ENCODE measurements at places on chromosomes 5 and 9.

DNA sequence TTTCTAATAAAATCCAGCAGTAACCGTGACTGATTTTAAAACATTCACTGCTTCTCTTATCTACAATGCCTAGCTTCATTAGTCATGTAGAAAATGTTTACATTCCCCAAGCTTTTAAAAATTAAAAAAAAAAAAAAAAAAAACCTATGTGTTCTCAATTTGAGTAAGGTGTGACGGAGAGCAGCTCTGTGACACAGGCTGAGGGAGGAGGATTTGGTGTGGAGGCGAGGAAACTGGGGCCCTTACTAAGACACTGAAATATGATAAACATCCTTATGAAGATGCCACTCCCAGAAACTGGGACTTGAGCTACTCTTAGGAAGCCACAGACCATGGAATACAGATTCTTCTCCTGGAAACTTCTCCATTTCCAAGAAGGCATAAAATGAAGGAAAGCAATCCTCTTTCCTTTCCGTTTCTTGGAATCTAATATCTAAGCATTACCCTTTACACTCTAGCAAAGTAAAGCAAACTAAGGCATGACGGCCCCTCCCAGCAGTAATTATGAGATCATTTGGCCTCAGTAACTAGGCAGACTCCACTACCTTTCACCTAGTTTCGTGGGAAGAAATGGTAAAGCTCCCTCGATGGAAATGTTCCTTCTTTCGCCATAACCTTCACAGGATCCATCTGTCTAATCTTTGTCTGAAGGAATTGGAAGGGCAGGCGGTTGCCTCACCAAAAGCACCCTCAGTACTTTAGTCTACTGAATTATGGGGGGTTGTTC is 23.5 kb downstream of the GRAMD2B start:
- no peak for DNase-seq

DNA sequence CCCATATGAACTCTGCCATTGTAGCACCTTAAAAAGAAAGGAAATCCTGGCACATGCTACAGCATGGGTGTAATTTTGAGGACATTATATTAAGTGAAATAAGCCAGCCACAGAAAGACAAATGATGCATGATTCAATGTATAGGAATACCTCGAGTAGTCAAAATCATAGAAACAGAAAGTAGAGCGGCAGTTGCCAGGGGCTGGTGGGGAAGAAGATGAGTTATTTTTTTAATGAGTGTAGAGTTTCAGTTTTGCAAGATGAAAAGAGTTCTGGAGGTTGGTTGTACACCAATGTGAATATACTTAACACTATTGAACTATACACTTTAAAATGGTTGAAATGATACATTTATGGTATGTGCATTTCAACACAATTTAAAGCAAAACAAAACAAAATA is 133.0 kb downstream of the ZDHHC21 start:
- no peak for DNase-seq

- no peak for DNase-seq
Measured at GRCh38 chr9:130833031-130833990, 1.7 kb upstream of the ABL1 start.

DNA sequence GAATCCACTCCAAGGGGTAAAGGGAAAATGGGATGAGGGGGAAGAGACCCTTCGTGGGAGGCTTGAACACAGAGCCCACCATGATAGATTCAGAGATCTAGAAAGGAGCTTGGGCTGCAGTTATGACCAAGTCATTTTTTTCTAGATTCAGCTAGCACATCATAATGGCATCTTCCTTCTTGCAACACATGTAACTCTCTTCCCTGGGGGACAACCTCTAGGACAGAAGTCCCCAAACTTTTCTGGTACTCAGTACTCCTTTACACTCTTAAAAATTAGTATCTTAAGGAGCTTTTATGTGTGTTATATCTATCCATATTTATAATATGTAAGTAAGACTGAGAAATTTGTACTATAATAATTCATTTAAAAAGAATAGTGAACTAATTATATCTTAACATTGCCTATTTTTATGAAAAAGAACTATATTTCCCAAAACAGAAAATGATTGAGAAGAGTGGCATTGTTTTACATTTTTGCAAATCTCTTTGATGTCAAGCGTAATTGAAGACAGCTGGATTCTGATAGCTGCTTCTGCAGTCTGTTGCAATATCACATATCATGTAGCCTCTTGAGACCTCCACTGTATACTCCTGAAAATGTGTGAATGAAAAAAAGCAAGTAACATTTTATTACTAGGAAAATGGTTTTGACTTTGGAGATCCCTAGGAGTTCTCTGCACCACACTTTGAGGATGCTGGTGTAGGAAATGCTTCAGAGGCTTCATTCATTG is 875 bp downstream of the ACO1 start:
- no peak for DNase-seq

DNA sequence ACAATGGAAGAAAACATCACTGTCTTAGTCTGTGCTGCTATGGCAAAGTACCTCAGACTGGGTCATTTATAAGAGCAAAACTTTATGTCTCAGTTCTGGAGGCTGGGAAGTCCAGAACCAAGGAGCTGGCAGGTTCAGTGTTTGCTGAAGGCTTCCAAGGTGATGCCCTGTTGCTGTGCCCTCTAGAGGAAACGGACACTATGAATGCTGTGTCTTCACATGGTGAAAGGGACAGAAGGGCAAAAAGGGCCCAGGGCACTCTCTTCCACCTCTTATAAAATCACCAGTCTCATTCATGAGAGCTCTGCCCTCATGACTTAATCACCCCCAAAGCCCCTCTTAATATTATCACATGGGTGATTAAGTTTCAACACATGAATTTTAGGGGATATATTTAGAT is 143.5 kb downstream of the FANCC start:
- no peak for DNase-seq

GRCh38 chr9:123347289-123348060 is 8.5 kb upstream of the CRB2 start:
- no peak for DNase-seq

DNA sequence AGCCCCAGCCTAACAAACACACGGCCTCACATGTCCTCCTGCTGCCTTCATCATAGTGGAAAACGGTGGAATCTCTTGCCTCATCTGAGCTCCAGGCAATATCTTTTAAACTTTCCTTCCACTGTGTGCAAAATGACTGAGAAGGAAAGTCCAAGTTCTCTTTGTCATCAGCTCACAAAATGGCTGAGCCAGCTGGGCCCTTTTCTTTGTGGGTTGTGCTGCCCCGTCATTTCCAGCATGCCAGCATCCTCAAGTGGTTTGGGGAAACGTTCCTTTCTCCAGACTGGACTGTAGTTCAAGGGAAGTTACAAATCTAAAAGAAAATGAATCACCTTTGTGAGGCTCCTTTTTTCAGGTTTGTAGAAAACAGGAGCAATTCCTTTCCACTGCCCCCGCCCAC is 171.1 kb upstream of the FSTL4 start:
- no peak for DNase-seq

GRCh38 chr5:38467353-38468040 is 88.9 kb downstream of the LIFR start:
- DNase-seq, result no peak

DNA sequence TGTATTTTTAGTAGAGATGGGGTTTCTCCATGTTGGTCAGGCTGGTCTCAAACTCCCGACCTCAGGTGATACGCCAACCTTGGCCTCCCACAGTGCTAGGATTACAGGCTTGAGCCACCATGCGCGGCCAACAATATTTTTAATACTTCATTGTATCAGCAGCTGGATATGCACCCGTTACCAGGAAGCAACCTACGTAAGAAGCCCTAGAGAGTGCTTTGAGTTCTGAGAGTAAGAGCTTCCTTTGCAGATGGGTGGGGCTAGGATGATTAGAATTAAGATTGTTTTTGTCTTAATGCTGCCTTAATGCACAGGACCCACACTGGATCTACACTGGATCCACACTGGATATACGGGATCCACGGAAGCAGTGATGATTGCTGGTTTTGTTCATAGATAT is 123.9 kb upstream of the ABCA1 start:
- no peak for DNase-seq

Data from cerebellar nuclear complex (tissue), 1 donor.